ENCODE measurements at places on chromosomes 7 and 10.
A peak's percentile ranks its signal among the peaks of the same experiment; 100 is the strongest.

- no peak for DNase-seq
Measured at GRCh38 chr10:42930516-42931192, 146.2 kb upstream of the RET start.

DNA sequence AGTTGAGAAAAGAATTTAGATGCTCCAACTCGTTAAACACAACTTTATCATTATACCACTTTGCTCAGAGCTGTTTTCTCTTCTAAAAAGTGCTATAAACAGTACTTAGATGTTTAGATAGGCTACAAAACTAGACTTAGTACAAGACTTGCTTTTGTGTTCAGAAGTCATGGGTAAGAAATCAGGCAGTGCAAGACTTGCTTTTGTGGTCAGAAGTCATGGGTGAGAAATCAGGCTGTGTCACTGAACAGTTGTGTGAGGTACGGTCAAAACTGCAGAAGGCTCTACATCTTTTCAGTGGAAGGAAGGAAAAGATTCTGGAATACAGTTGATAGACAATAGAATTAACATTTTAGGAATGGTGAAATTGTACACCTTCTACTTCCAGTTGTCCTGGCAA is 239.7 kb downstream of the DNAJB9 start:
- no peak for DNase-seq

GRCh38 chr10:3213208-3213607 is 40.6 kb upstream of the PITRM1 start:
- no peak for DNase-seq

GRCh38 chr10:132898391-132899053 is 43.8 kb downstream of the CFAP46 start:
- DNase-seq: no peak

DNA sequence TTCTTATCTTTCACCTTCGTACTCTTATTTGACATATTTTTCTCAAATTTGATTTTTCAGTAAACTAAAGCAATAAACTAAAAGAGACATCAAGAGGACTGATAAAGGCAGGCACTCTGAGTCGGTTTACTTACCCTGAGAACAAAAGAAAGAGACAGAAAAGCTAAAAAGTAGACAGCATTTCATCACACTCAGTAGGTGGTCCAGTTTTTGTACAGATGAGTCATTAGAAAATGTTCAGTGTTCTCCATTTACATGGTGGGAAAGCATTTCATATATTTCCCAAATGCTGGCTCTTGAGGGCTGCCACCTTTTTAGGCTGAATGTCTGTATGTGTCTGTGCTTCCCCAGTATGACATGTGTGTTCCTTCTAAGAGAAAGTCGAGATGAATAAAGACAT is 52.7 kb downstream of the NHLRC2 start:
- DNase-seq: no peak

DNA sequence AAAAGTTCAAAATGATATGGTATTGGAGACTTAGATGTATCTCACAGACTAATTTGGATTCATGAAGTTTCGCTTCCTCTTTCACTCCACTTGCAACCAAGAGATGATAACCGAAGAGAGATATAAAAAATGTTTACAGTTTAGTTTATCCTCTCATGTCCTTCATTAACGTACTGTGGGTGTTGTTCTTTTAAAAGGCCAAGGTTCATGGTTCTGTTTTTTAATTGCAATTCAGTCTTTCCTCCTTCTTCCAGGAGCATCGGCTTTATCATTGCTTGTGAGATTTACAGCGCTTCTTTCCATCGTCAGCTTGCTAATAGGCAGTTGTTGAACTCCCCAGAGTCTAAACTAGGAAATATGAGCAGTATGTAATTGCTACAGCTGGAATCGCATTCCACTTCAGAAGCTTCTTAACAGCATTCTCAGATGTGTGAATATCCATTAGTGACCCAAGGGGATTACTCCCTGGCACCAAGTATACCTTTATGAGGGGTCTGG is 75.9 kb upstream of the HGF start:
- no peak for DNase-seq

DNA sequence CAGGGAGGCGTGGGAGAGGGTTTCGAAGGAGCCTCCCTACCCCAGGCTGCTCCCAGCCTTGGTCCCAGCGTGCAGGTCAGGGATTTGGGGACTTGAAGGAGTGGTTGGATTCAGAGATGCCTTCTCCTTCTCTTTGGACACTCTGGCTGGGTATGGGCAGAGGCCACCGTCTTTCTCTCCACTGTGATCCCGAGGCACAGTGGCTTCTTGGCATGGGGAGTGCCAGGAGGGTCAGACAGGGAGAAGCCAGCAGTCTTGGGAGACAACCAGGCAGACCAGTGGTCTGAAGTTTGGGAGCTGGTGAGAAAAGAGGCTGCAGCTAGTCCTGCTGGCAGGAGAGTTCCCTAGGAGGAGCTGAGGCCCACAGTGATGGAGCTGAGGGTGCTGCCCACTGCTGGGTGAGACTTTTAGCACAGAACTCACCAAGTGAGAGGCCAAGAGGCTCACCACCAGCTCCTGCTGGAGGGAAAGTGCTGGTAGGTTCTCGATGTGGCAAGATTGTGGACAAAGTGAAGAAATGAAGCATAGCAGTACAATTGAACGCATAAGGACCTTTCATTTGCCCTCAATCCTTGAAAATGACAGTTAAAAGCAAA is 35.2 kb upstream of the WDFY4 start:
- DNase-seq: no peak

DNA sequence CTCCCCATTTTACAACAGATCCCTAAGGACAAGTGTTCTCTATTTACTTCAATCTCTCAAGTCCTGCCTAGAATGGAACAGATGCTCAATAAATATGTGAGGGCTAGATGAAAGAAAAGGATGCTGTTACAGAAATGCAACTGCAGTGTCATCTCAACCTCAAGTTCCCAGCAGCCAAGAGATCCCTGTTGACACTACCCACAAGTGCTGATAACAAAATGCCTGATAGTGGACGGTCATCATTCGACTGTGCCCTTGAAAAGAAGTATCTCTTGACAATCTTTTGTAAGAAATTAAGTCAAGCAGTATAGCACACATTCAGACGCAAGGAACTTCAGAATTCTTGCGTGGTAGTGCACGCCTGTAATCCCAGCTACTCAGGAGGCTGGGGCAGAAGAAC is 133.2 kb downstream of the PARD3 start:
- no peak for DNase-seq

DNA sequence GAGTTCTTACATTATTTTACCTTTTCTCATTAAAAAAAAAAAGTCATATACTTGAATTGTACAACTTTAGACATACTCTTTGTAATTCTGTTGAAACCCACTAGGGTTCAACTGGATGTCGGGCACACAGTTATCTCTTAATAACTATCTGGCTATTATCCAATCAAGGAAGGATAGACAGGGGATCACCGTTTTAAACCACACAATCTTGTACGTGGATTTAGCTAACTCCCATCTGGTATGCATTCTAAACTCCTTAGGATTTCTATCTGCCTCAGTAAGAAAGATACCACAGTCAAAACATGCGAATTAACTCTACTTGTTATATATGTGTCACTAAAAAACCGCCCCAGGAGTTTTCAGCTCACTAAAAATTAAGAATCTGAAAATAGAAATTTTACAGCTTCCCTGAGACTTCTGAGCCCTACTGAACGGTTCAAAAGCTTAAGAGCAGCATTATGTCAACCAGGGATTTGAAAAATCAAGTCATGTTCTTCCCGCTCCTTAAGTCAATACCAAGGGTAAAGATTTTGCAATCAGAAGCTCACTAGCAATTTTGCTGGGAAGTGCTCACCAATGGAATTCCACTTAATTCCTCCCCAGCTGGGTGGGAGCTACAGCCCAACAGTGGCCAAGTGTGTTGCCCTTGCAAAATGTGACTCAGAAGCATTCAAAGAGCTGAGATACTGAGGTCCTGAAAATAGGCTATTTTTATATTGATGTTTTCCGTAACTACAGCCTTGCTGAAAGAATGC is 267.0 kb downstream of the FRMD4A start:
- no peak for DNase-seq

GRCh38 chr10:116602648-116603400 is 12.1 kb downstream of the PNLIPRP1 start:
- no peak for DNase-seq

DNA sequence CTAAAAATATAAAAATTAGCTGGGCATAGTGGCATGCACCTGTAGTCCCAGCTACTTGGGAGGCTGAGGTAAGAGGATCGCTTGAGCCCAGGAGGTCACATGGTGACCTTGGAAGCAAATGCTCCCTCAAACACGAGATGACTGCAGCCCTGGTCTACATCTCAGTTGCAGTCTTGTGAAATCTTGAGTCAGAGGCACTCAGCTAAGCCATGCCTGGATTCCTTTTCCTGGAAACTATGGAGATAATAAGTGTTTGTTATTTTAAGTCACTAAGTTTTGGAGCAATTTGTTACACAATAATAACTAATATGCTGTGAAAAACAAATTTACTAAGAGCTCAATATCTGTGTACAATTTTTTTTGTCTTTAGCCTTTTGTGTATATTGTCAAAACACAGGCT is 284.3 kb upstream of the KAT6B start:
- no peak for DNase-seq

GRCh38 chr10:15209827-15210509 is 41.5 kb upstream of the NMT2 start:
- peak; percentile 66 for DNase-seq

DNA sequence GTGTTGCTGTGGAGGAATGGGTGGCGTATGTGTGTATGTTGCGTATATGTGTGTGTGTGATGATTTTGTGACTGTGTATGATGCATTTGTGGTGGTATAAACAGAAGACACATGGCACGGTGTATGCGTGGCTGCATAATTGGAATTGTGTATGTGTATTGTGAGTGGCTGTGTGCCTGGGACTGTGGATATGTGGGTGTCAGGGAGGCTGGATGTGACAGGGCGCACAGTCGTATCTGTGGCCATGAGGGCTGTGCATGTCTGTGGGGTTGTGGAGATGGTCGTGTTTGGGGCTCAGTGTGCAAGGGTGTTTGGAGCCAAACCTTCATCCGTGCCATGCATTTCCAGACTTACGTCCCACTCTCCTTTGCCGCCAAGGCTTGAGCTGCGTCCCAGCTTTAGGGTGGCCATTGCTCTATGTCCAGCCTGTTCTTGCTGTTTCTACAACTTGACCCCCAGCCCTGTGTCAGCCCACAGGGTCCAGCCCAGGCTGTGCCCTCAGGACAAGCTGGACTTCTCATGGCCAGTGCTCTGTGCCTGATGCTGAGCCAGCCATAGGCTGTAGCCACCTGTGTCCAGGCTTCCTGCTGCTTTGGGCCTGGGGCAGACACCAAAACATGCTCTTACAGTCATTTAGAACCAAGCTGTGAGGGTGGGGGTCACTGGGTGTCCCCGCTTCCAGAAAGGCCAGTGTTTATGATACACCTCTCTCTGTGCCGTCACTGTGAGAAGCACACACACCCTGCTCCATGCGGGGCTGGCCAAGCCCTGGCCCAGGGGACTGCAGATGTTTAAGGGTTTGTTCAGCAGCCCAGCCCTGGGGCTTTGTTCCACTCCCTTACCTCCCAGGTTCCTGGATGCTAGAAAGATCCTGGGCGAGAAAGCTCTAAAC is 127.6 kb downstream of the NEURL1 start:
- DNase-seq: no peak

DNA sequence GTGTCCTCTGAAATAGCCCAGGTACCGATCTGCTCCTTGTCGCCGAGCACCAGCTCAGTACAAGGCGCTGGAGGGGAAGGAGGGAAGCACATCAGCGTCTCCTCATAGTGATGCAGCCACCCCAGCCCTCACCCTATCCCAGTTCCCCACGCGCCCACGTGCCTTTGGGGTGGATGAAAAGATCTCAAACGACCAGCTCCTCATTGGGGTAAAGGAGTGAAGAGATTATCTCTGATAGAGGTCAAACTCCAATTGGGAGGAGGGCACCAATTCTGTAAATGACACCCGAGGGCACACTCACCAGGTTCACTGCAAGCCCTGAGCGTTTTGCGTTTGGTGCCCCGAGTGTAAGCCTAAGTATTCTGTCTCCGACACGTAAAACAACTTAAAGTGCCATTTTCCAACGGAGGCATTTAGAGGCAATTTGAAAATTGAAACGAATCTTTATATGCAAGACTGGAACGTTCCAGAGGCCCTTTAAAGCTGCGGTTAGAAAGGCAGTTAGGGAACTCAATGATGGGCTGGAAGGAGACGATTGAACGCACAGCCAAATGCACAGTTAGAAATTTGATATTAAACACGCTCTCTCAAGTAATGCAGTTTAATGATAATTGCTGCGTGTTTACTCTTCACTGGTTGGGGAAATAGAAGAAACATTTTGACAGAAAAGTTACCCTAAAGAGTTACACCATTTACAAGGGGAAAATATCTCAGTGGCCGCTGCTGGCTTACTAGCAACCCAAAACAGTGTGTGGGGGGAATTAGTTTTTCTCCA is 8.9 kb upstream of the EMX2 start:
- DNase-seq: no peak

- DNase-seq: no peak
Measured at GRCh38 chr10:79079054-79079397, 10.3 kb downstream of the ZMIZ1 start.

- no peak for DNase-seq
Measured at GRCh38 chr10:11569471-11569870, 42.0 kb downstream of the USP6NL start.

- DNase-seq: no peak
Measured at GRCh38 chr7:11753433-11753832, 78.6 kb downstream of the THSD7A start.

DNA sequence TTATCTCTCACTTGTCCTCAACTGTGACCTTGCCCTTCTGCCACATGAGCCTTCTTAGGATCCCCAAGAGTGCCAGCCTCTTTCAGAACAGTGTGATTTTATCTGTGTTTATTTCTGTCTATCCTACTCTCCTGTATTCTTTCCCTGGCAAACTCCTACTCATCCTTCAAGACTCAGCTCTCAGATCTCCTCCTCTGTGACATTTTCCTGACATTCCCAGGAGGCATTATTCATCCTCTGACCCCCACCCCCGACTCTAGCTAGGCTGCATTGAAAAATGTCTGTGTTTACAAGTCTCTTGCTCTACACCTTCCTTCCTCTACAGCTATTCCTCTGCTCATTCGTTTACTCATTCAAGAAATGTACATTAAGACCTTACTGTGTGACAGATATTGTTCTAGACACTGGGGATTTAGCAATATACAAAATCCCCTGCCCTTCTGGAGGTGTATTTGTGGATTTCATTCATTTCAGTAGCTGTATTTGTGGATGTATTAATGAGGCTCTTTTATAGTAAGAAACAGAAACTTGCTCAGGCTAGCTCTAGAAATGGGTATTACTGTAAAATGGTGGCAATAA is 61.4 kb upstream of the COMTD1 start:
- DNase-seq: no peak

- no peak for DNase-seq
Measured at GRCh38 chr7:106485031-106485551, 175.9 kb downstream of the CCDC71L start.

DNA sequence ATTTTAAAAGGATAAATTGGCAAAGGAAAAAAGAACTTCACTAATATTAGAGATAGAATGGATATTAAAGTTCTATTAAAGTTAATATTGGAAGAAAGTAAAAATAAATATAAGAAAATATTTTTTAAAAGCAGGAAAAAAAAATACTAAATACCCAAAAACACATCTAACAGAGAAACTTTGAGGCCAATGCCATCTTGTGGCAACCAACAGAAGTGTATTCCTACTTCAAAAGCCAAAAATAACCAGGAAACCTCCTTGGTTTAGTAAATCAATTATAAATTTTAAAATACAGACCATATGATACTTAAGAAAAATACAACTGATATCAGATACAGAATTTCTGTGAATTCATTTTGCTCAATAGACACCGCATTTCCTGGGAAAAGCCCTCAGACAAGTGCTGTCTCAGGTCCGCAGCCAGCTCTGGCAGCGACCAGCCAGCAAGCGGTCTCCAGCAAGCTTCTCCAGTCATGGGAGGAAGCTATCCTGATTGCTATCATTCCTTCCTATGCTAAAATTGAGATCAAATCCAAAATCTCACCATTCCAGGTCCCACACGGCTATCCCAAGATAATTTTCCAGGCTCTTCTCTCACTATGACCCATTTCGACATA is 65.3 kb downstream of the LMBR1 start:
- no peak for DNase-seq

All from stimulated activated CD4-positive, alpha-beta T cell treated with anti-CD3 and anti-CD28 coated beads, Interleukin-1b, Interleukin-23, amount 100 ng/mL, for 1 hour (primary cell).